CD4-positive, alpha-beta T cell treated with Interleukin-15 for 4 hours (primary cell): ENCODE measurements at places on chromosomes 16 and 17.
A peak's percentile ranks its signal among the peaks of the same experiment; 100 is the strongest.

DNA sequence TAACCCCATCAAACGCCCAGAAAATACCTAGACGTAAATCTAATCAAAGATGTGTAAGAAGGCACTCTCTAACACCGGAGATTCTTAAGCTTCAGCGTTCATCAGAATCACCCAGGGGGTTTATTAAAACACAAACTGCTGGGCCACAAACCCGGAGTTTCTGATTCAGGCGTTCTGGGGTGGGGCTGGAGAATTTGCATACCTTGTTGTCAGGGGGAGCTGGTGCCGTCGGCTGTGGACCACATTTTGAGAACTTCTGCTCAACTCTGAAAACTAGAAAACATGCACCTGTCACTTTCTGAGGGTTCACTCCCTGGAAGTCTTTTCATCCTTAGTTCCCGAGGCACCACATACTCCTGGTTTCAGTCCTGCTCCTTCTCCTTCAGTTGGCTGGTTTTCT is 48.6 kb upstream of the WSCD1 start:
- no peak for DNase-seq

- DNase-seq = no peak
These were observed 52.9 kb upstream of the LGALS9 start for GRCh38 chr17:27577884-27578717.

DNA sequence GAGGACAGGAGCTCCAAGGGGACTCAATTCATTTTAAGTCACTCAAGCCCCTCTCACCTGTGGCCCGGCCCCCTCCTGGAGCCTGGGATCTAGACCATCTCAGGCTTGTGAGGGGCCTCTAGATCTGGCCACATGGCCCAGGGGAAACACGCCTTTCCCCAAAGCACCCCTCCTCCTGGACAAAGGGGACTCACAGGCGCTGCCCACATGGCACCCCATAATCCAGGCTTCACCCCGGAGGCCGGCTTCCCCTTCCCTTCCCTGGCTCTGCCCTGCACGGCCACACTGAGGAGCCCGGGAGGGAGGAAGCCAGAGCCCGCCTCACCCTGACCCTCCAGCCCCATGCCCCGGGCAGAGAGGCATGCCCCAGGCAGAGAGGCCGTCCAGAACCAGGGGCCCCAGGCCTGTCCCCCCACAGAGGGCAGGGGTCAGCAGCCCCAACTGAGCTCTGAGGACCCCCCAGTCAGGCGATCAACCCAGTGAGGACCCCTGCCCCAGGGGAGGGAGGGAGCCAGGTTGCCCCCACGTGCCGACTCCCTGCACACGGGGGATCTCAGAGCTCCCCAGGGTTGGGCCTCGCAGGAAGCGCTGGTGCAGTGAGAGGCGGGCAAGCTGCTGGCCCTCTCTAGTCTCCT is 10.9 kb downstream of the HS3ST6 start:
- DNase-seq = no peak

- no peak for DNase-seq
These were observed 41.5 kb upstream of the CDH5 start for GRCh38 chr16:66324815-66325515.

DNA sequence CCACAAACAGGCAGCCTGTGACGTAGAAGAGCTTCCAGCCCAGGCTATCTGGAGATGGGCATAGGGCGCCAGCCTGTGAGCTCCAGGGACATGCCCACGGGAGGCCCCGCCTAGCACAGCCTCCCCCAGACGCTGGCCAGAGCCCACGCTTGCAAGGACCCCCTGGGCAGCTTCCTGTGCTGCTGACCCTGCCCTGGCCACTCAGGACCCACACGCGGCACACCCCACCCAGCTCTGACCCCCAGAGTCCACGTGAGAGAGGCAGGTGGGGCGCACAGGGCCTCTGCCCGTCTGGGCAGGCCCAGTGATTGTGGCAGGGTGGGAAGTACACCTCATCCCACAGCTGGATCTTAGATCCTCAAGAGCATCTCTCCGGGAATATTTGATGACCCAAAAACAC is 3.9 kb downstream of the CYBC1 start:
- no peak for DNase-seq

DNA sequence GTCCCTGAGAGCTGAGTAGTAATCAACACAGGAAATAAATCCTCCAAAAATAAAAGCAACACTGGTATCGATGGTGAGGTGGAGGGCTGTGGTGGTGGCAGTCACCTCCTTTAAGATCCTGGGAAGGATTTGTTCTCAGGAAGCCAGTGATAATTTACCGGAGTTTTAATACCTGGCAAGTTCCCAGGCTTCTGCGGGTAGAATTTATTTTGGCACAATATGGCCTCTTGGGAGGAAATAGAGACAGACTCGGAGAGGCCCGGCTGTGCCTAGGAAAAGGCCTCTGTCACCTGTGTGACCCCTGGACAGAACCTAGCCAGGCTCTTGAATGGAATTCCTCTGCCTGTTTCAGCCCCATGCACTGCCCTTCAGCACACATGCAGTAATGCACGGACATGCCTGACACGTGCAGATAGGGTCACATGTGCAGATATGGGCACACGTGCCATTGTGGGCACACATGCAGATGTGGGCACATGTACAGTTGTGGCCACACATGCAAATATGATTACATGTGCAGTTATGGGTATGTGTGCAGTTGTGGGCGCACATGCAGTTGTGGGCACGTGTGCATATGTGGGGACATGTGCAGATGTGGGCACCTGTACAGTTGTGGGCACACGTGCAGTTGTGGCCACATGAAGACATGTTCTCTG is 33.5 kb downstream of the MGAT5B start:
- no peak for DNase-seq

DNA sequence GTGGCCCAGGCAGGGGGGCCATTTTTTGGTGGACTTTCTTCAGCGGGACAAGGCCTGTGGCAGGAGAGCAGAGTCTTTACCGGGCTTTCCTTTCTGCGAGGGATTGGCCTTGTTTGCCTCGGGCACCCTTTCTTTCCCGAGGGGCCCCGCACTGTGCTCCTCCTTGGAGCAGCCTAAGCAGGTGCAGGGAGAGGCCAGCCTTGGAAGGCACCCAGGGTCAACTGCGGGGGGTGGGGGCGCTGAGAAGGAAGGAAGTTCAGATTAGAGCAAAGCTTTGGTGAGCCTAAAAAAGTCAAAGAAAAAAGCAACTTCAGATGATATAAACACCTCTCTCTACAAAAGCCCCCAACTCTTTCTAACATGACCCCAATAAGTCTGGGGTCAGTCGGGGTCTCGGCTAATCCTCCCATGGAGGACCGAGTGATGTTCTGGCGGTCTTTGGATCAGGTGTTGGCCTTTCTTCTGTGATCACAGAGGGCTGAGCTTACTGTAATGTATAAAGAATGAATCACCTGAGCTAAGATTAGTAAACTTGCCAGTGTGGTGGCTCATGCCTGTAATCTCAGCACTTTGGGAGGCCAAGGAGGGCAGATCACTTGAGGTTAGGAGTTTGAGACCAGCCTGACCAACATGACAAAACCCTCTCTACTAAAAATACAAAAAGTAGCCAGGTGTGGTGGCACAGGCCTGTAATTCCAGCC is 63.0 kb downstream of the PGS1 start:
- no peak for DNase-seq

GRCh38 chr16:64773184-64773583 is 348.7 kb downstream of the CDH11 start:
- DNase-seq = no peak

DNA sequence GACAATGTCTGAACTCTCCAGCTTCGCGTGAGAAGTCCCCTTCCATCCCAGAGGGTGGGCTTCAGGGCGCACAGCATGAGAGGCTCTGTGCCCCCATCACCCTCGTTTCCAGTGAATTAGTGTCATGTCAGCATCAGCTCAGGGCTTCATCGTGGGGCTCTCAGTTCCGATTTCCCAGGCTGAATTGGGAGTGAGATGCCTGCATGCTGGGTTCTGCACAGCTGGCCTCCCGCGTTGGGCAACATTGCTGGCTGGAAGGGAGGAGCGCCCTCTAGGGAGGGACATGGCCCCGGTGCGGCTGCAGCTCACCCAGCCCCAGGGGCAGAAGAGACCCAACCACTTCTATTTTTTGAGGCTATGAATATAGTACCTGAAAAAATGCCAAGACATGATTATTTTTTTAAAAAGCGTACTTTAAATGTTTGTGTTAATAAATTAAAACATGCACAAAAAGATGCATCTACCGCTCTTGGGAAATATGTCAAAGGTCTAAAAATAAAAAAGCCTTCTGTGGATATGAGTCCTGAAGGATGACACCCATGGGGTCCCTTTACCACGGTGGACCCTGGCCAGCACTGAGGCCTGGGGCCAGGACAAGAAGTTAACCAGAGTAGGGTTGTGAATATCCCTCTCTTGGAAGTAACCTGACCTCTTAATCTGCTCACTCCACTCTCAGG is 10.5 kb upstream of the ITGAD start:
- DNase-seq = peak; percentile 60

GRCh38 chr17:47685556-47686275 is 8.2 kb upstream of the TBKBP1 start:
- DNase-seq = no peak

DNA sequence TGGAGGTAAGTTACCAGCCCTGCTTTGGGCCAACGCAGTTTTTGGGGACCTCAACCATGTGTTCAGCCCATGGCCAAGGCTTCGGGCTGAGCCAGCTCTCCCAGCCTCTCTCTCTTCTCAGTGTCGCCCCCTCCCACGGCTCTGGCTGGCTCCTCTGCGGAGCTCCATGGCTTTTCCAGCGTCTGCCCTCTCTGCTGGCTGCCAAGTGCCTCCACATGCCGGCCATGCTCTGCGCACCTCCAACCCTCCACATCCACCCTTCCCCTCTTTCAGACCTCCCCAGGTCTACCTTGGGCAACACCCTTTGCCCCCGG is 23.2 kb downstream of the COTL1 start:
- DNase-seq = no peak

DNA sequence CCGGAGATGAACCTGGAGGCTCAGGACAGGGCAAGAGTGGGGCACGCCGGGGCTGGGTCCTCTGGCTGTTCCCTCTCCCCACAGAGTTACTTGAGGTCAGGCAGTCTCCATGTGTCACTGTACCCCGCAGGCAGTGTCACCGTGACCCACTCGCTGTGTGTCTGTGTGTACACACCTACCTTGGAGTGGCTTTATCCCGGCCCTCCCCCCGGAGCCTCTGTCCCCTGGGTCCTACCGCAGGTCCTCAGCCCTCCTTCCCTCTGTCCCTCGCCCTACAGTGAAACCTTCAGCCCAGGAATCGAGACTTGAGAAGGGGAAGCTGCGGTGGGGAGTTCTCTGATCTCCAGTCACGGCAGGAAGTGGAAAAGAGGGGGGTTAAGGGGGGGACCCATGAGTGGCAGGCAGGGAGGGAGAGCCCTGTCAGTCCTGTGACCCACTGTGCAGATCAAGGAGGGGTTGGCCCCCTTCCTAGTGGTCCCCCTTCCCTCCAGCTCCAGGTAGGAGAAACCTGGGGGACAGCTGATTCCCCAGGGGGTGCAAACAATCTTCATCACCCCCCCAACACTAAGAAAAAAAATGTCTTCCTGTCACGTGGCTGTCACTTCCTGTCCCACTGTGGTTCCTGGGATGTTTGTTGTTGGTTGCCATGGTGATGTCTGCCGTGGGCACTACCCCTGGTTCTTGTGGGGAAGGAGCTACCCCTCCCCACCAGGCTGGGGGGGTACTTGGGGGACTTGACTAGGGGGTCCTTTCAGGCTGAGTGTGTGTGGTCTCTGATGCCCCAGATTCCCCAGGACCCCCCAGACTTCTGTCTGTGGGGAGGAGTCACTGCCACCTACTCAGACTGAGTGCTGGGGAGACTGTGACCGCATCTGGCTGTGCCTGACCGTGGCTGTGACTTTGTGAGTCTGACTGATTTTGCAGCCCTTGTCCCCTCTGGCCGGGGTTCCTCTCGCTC is 13.7 kb downstream of the RARA start:
- peak; percentile 96 for DNase-seq

DNA sequence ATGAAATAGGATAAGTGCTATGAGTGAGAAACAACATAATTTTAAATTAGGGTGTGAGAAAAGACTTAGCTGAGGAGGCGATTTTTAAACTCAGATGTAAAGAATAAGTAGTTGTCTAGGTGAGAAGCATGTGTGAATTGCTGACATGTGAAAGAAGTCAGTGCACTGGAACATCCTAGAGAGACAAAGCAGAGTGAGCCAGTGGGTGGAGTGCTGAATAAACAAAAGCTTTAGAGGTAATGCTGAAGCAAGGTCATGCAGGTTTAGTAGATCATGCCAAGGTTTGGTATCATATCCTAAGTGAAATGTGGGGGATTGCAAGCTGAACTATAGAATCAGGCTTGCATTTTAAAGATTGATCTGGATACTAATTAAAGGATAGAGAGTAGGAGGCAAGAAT is 89.4 kb downstream of the KIF2B start:
- no peak for DNase-seq

DNA sequence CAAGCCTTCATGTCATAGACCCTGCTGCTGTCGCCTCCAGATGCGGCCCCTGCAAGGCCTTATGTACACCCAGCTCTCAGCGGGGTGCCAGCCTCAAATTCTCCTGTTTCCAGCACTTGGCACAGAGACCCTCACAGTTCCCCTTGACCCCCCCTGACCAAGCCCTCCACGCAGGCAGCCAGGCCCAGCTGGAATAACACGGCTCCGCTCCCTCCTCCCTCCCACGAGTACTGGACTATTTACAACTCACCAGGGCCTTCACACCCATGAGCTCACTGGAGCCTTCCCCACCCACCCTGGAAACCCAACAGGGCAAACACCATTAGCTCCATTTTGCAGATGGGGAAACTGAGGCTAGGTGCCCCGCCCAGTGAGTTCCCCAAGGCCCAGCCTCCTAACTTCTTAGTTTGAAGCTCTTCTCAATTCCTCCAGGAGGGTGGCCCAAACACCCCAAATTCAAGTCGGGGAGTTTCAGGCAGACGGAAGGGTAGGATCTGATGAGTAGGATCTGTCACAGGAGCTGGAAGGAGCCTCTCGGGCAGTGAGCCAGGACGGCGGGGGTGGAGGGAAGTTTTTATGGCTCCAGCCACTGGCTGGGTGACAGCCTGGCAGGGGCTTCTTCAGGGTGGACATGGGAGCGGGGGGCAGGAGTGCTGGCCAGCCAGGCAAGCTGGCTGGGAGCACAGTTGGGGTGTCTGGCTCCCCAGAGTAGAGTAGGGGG is 17.5 kb upstream of the DLX4 start:
- no peak for DNase-seq

GRCh38 chr16:76524769-76525168 is 247.6 kb downstream of the CNTNAP4 start:
- no peak for DNase-seq
